ENCODE measurements at places on chromosomes 3 and 15.

DNA sequence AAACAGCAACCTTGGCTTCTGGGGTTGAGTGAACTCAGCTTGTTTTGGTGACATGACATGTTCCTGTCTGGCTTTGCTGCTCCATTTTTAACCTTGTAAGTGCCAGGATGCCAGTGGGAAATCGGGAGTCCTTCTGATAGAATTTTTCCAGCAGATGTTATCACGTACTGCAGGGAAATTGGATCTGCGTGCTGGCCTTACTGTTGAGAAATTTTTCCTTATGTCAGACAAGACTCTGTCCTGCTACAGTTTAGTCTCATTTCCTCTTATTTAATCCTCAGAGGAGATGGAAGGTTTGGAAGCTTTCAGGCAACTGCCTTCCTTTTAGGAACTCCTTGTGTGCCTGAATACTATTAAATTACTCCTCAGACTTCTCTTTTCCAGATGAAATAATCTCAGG, 80.6 kb downstream of the PGPEP1L start:
- H3K4me3 ChIP-seq: no peak overlapping the region
- no peaks in the 10 kb centered on the region for H3K36me3 ChIP-seq
- no peak for DNase-seq
- H3K27ac ChIP-seq: no peak overlapping the region
- H3K4me1 ChIP-seq: no peaks in the 10 kb centered on the region

- H3K4me3 ChIP-seq: no peak overlapping the region
- no peaks in the 10 kb centered on the region for H3K27me3 ChIP-seq
- H3K36me3 ChIP-seq: no peaks in the 10 kb centered on the region
- H3K4me1 ChIP-seq: no peaks in the 10 kb centered on the region
- no peak overlapping the region for H3K27ac ChIP-seq
- DNase-seq: no peak
Measured at GRCh38 chr3:27216955-27217552, 152.1 kb downstream of the NEK10 start.

DNA sequence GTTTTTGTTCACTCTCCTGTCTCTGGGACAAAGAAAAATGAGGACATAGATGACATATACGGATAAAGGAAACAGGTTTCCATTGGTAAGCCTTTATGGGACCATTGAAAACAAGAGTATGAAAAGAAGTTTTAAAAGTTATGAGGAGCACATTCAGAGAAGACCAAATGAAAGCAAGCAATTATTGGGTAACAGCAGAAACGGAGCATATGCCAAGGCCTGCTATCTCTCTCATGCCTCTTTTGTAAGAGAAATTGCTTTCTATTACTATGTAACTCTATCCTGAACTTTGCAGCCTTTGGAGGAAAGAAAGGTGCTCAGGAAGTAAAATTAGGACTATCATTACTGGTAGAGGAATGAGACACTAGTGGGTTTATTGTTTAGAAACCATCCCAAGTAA, 14.9 kb upstream of the DPH6 start:
- H3K36me3 ChIP-seq: no peaks in the 10 kb centered on the region
- no peak overlapping the region for H3K27ac ChIP-seq
- H3K4me3 ChIP-seq: no peak overlapping the region
- peaks cover 7% of the 10 kb centered on the region for H3K4me1 ChIP-seq

- DNase-seq: no peak
- H3K36me3 ChIP-seq: no peaks in the 10 kb centered on the region
- H3K4me3 ChIP-seq: no peak overlapping the region
- H3K27ac ChIP-seq: no peak overlapping the region
- H3K4me1 ChIP-seq: no peaks in the 10 kb centered on the region
- no peaks in the 10 kb centered on the region for H3K27me3 ChIP-seq
Measured at GRCh38 chr3:12687948-12688347, 24.0 kb upstream of the RAF1 start.

DNA sequence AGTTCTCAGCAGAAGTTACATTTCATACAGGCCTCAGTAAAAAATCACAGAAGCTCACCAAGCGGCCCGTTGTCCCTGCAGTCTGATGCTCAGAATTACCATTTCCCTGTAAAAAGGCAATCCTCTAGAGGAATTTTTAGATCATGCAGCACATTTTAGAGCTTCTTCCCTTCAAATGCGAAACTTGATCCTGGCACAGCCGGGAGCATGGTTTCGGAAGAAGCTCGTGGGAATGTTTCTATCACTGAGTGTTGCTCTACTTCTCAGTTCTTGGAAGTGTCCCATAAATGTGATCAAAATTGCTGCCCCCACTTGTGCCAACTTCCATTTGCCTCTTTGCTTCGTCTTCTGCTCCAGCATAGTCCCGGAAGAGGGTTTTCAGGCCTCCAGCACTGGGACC, 3.8 kb upstream of the H1-8 start:
- DNase-seq: no peak
- no peaks in the 10 kb centered on the region for H3K27me3 ChIP-seq
- no peaks in the 10 kb centered on the region for H3K36me3 ChIP-seq
- no peak overlapping the region for H3K27ac ChIP-seq
- H3K4me3 ChIP-seq: no peak overlapping the region
